Muscle of leg (tissue), 16 donors: ENCODE measurements at places on chromosomes 3 and 15. TPM values are rescaled to one million over a fixed set of nuclear protein-coding genes. Genes with fewer than 3 reads are reported as not detected.

Gene MITF
- total RNA-seq = 9.6 TPM

DNA sequence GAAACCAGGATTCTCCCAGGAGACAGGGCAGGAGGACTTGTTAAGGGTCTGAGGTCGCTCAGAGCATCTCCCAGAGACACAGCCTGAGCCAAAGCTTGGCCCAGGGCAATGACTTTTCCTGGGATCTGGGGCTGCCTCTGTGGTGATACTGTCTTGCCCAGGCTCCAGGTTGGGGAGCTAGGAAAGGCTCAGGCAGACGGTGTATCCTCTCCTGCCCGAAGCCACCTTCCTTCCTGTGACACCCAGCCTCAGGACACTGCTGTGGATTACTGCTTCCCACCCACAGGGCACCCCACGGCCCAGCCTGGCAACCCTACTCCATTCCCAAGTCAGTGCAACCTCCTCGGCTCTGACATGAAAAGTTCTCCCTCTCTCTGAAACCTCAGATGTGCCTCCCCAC is 31.9 kb downstream of the SCN5A start:
- DNase-seq = no peak
- no peak overlapping the region for H3K4me3 ChIP-seq
- H3K4me1 ChIP-seq = peaks cover 10% of the 10 kb centered on the region

Gene B3GNT5
- 5.3 TPM for total RNA-seq

DNA sequence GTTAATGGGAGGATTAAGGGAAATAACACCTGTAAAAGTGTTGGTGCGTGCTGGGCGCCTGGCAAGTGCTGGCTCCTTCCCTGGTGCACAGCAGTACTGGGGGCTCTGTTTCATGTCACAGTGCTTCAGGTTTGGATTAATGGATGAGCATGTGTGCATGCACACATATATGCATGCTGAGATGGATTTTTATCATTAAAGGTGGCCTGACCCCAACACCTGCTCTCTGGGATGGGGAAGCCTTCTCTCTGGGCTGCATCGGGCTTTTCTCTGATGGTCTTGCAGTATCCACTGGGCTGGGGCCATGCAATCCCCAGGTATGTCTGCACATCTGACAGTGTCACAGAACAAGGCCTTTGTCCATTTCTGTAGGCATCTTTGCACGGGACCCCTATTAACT is 127.5 kb upstream of the PLXNA1 start:
- H3K4me1 ChIP-seq = peaks cover 5% of the 10 kb centered on the region
- no peaks in the 10 kb centered on the region for H3K27me3 ChIP-seq
- DNase-seq = no peak
- no peaks in the 10 kb centered on the region for H3K36me3 ChIP-seq
- no peak overlapping the region for H3K27ac ChIP-seq
- H3K4me3 ChIP-seq = no peak overlapping the region

DNA sequence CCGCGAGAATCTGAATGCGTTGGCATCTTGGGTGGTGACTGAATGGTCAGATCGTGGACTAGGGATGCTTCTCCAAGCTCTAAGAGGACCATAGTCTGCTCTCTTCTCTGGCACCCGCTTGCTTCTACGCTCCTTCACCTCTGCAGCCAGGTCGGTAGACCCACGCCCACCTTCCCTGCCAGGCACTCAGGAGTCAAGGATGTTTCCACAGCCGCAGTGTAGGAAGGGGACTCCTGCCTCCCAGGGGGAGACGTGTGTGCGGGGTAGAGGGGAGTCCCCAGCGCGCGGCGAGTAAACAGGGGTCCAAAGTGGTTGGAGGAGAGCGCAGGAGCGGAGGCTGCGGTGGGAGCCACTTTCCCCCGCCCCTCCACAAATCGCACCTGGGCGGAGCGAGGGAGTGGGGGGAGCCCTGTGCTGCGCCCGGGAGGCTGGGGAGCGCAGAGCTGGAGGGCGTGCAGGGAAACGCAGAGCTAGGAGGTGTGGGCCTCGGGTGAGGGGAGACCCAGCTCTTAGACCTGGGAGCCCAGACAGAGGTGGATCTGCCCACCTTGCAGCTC is 1.7 kb downstream of the LRRC3B start:
- H3K36me3 ChIP-seq = peaks cover 2% of the 10 kb centered on the region
- H3K27ac ChIP-seq = peak overlapping the region; percentile 40
- peak; percentile 20 for DNase-seq
- peaks cover 18% of the 10 kb centered on the region for H3K27me3 ChIP-seq
- peak overlapping the region; percentile 61 for H3K4me3 ChIP-seq

Gene SLC25A20
- total RNA-seq = 18.2 TPM

GRCh38 chr3:47890828-47891612 is 88.1 kb downstream of the DHX30 start:
- peak; percentile 81 for DNase-seq
- H3K4me1 ChIP-seq = peaks cover 16% of the 10 kb centered on the region
- peaks cover 47% of the 10 kb centered on the region for H3K36me3 ChIP-seq
- no peak overlapping the region for H3K4me3 ChIP-seq
- H3K27ac ChIP-seq = peak overlapping the region; percentile 67

GRCh38 chr3:67196677-67197076 is 198.6 kb downstream of the KBTBD8 start:
- no peaks in the 10 kb centered on the region for H3K4me1 ChIP-seq
- H3K4me3 ChIP-seq = no peak overlapping the region
- no peaks in the 10 kb centered on the region for H3K27me3 ChIP-seq
- DNase-seq = no peak
- no peak overlapping the region for H3K27ac ChIP-seq
- H3K36me3 ChIP-seq = no peaks in the 10 kb centered on the region

Gene ATP10A
- 4.9 TPM for total RNA-seq

Gene FOXL2NB
- not detected for total RNA-seq

Gene C3orf49
- total RNA-seq = not detected

- DNase-seq = no peak
- H3K4me1 ChIP-seq = peaks cover 4% of the 10 kb centered on the region
- no peaks in the 10 kb centered on the region for H3K36me3 ChIP-seq
- H3K27me3 ChIP-seq = peaks cover 28% of the 10 kb centered on the region
Observed at GRCh38 chr15:40296561-40297230, 11.0 kb downstream of the PLCB2 start.

GRCh38 chr3:152307829-152308474 is 39.2 kb downstream of the MBNL1 start:
- H3K27me3 ChIP-seq = no peaks in the 10 kb centered on the region
- H3K4me3 ChIP-seq = no peak overlapping the region
- DNase-seq = no peak
- no peaks in the 10 kb centered on the region for H3K36me3 ChIP-seq
- no peak overlapping the region for H3K27ac ChIP-seq
- peaks cover 2% of the 10 kb centered on the region for H3K4me1 ChIP-seq

Gene EDEM1
- 6.6 TPM for total RNA-seq

Gene FSTL1
- total RNA-seq = 934 TPM

- no peak overlapping the region for H3K27ac ChIP-seq
- no peaks in the 10 kb centered on the region for H3K27me3 ChIP-seq
- no peak overlapping the region for H3K4me3 ChIP-seq
- no peak for DNase-seq
Observed at GRCh38 chr3:42451546-42452230, 41.3 kb upstream of the LYZL4 start.

- peaks cover 2% of the 10 kb centered on the region for H3K4me1 ChIP-seq
- no peaks in the 10 kb centered on the region for H3K27me3 ChIP-seq
- H3K27ac ChIP-seq = no peak overlapping the region
Observed at GRCh38 chr15:80208758-80209734, 43.0 kb downstream of the CTXND1 start.

DNA sequence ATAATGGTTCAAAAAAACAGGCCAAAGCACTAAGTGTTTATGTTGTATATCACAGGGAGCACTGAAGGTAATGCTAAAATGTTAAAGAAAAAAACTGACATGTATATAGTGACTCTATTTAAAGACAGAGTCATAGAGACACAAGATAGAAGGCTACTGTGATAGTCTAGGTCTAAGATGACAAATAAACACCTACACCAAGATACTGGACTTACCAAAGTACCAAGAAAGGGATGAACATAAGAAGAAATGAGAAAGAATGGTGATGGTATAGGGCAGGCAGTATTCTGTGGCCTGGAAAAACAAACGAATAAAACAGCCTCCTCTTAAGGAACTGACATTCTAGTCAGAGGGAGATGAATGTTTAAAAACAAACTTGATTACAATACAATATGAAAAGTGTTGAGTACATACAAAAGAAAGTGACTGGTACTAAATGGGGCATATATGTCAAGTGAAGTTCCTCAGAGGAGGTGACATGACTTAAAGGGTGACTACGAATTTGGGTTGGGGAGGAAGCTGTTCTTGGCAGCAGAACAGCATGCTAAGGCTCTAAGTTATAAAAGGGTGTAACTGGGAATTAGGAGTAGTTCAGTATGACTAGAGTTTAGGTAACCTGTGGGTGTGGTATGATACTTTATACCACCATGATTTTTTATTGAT is 5.9 kb downstream of the ABHD10 start:
- H3K4me3 ChIP-seq = no peak overlapping the region
- DNase-seq = no peak
- no peaks in the 10 kb centered on the region for H3K27me3 ChIP-seq
- peaks cover 10% of the 10 kb centered on the region for H3K36me3 ChIP-seq
- no peak overlapping the region for H3K27ac ChIP-seq
- H3K4me1 ChIP-seq = peaks cover 4% of the 10 kb centered on the region

Gene AP3B2
- 0.18 TPM for total RNA-seq

Gene TM4SF1
- 43.4 TPM for total RNA-seq

Gene MAGEL2
- 9.2 TPM for total RNA-seq

DNA sequence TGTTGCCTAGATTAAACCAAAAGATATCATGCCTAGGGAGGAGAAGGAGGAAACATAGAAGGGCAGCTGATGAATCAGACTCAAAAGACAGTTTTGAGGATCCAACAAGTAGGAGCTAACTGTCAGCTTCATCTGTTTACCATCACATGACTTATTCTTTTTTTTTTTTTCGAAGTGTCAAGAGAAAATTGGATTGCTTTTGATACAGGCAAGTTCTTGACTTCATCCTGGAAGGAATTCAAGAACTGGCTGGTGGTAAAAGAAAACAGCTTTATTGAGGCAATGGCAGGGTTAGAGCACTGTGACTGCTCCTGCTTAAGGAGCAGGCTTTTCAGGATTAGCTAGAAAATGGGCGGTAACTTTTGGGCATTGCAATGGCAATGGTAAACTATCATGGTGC is 227.5 kb upstream of the KCNMB2 start:
- H3K27ac ChIP-seq = no peak overlapping the region
- H3K36me3 ChIP-seq = no peaks in the 10 kb centered on the region
- H3K4me1 ChIP-seq = no peaks in the 10 kb centered on the region

Gene THAP10
- 1.5 TPM for total RNA-seq

Gene OCA2
- 3.6 TPM for total RNA-seq

DNA sequence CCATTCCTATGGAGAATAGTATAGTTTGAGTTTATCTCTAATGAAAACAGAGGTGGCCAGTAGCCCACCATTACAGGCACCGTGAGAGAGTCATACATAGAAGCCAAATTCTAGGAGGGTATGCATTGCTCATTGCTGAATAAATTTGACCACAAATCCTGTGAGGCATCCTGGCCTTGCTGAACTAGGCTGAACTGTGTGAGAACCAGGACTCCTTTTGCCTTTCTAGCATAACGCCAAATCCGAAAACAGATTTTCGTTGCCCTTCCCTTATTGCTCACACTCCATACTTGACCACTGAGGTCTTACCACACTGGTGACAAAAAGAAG is 50.4 kb downstream of the SLC2A2 start:
- no peak overlapping the region for H3K4me3 ChIP-seq
- H3K36me3 ChIP-seq = no peaks in the 10 kb centered on the region
- no peak for DNase-seq
- no peaks in the 10 kb centered on the region for H3K4me1 ChIP-seq

GRCh38 chr15:37034392-37034791 is 66.0 kb downstream of the MEIS2 start:
- no peak overlapping the region for H3K4me3 ChIP-seq
- H3K36me3 ChIP-seq = no peaks in the 10 kb centered on the region
- no peak for DNase-seq
- no peak overlapping the region for H3K27ac ChIP-seq
- H3K27me3 ChIP-seq = no peaks in the 10 kb centered on the region

DNA sequence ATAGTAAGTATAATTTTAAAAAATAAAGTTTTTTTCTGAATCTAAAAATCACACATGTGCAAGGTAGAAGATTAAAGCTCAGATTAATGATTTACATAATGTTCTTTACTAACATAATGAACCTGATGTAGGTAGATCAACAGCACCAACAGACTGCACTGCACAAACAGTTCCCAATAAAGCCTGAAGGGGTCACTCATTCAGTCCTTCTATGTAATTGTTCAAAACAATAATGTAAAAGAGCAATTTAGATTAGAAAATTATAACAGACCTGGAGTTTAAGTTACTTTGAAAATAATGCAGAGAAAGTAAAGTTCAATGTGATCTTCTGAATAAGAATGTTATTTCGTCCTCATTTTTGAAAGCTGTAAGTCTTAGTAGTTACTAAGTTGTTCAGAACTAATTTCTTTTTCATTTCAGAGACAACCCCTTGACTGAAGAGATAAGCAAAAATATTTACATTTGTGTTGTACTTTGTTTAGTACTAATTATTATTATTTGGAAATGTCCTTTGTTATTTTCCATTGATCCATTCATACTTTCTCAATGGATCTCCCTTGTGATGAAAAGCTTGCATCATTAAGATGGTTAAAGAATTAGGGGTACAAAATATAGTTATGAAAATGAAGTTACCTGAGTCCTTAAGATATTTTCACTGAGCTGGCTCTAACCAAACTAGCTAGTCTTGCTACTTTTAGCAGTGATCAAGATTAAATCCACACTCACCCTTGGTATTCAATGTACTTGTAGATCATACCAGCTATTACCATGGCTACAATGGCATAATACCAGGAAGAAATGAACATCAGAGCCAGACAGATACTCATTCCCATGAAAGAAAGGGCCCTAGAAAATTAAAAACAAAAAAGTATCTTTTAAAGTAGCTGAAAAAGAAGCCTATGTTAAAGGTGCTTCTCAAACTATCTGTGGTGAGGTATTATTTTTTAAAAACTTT is 16.8 kb downstream of the EMC4 start:
- no peaks in the 10 kb centered on the region for H3K4me1 ChIP-seq
- H3K27ac ChIP-seq = no peak overlapping the region
- no peak overlapping the region for H3K4me3 ChIP-seq

- H3K4me1 ChIP-seq = no peaks in the 10 kb centered on the region
- H3K27me3 ChIP-seq = no peaks in the 10 kb centered on the region
- no peaks in the 10 kb centered on the region for H3K36me3 ChIP-seq
- no peak overlapping the region for H3K4me3 ChIP-seq
- no peak for DNase-seq
Observed at GRCh38 chr15:25947323-25948314, 84.5 kb upstream of the ATP10A start.

GRCh38 chr15:74888716-74889115 is 1.1 kb upstream of the MPI start:
- peaks cover 32% of the 10 kb centered on the region for H3K4me1 ChIP-seq
- DNase-seq = no peak
- peaks cover 23% of the 10 kb centered on the region for H3K36me3 ChIP-seq

Gene RBP2
- not detected for total RNA-seq

GRCh38 chr3:117261983-117262421 is 552.4 kb downstream of the TUSC7 start:
- no peak overlapping the region for H3K4me3 ChIP-seq
- no peak for DNase-seq
- no peaks in the 10 kb centered on the region for H3K27me3 ChIP-seq
- no peaks in the 10 kb centered on the region for H3K36me3 ChIP-seq
- H3K4me1 ChIP-seq = no peaks in the 10 kb centered on the region
